ENCODE measurements at places on chromosomes 11 and 22. TPM values are rescaled to one million over a fixed set of nuclear protein-coding genes. Genes with fewer than 3 reads are reported as not detected.

The PARVG gene
- 0.23 TPM for total RNA-seq

- no peak for DNase-seq
Measured at GRCh38 chr11:5626196-5626595, 1.4 kb downstream of the TRIM34 start.

DNA sequence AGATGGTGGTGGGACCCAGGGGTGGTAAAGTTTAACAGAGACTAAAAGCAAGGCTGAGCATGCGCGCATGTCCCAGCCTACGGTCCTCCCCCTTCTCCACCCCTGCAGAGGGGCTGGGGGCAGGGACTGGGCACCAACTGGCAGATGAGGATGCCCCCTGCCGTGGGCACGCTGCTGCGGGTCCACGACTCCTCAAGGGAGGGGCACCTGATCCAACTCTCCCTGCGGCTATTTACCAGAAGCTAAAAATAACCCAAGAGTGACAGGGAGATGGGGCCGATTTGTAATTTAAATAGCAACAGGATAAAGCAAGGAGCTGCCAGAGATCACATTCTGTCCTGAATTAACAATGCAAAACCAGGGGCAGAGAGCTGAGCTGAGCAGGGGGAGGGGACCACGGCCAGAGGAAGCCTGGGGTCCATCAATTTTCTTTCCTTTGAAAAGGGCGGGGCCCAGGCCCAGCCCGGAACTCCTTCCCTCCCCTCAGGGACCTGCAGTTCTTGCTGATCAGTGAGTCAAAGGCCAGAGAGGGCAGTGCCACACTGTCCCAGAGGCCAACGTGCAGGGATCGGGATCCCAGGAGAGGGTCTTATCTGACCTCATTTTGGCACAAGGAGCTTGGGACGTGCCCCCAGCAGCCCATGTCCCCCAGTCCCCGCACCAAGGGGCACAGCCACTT lies 8.1 kb upstream of the DGKZ start:
- no peak for DNase-seq

The OR52E8 gene
- not detected for total RNA-seq

The OR10W1 gene
- not detected for total RNA-seq

All from neural crest cell (in vitro differentiated cells).